Progenitor cell of endocrine pancreas (in vitro differentiated cells): ENCODE measurements at places on chromosomes 3 and 15.

DNA sequence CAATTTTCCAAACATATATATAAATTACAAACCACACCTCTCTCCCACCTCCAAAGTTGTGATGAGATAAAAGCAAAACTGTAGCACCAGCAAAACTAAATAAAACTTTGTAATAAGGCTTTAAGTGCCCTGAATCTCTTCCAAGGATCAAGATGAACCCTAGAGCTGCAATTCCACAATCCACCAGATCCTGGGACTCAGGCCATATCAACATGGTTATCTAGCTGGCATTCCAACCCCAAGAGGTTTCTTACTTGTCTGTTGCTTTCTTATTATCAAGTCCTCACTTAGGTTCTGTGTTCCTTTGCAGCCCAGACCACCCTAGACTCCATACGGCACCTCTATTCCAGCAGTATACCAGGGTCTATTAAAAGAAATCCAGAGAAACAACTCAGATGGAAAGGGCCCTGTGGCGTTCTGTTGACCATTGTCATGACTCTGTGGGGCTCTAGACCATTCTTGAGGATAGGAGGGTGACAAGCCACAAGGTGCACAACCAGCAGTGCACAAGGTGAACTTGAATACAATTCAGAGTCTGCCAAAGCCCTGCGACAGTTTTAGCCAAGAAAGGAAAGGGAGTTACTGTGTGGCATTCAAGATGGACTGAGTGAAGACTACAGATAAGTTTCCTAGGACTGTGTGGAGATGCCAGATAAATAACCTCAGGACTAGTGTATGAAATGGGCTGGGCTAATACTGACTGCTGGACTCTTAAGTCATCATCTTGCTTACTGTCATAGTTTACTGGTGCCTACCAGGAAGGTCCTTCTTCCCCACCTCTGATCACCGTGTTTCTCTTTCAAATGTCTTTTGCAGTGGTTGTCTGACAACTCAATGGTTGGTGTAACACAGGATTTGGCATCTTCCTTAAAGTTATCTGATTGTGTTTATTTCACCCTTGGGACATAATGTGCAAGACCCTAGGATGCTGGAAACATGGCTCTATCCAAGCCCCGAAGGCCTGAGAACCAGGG is 27.2 kb downstream of the ACKR2 start:
- DNase-seq: no peak

DNA sequence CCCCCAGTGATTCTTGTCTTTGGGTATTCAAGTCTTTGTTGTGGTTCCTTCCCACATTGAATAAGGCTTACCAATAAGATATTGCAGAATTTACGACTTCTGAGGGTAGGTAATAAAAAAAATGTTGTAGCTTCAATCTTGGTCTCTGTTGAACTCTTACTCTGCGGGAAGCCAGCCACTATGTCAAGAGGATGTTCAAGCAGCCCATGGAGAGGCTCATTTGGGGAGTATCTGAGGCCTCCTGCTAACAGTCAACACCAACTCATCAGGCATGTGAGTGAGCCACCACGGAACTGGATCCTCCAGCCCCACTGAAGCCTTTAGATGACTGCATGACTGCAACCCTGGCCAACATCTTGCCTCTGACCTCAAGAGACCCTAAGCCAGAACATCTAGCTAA is 3.2 kb upstream of the TBC1D23 start:
- DNase-seq: no peak

GRCh38 chr15:68328443-68328842 is 50.9 kb downstream of the FEM1B start:
- no peak for DNase-seq

GRCh38 chr3:181791056-181791955 is 79.6 kb downstream of the SOX2 start:
- no peak for DNase-seq

DNA sequence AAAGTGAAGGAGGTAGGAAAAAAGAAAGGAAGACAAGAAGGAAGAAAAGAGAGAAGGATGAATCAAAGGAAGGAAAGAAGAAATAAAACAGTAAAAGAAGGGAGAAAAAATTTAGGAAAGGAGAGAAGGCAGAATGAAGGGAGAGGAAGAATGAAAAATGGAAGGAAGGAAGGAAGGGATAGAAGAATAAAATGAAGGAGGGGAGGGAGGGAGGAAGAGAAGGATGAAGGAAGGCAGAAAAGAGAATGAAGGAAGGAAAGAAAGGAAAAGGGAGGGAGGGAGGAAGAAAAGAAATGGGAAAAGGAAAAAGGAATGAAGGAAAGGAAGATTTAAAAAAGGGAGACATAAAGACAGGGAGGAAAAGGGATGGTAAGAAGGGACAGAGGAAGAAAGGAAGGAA is 393.7 kb upstream of the GRM7 start:
- DNase-seq: no peak

DNA sequence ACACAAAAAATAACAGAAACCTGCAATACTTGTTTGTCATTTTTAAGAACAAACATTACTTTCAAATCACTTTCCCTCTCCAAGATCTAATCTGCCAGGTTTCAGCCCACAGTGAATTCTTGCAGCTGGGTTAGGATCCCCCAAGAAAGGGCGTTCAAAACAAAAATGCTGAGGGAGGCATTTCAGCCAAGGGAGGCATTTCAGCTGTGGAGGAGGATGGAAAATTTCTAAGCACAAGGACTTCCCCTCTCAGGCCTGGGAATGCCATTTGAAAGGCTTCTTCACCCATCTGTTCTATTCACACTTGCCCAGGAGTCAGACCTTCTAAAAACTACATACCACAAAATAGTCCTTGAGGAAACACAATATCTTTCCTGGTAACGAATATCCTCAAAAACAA is 69.1 kb downstream of the P3H2 start:
- DNase-seq: no peak
